ENCODE measurements at places on chromosomes 7 and 10.

- DNase-seq = no peak
Measured at GRCh38 chr10:99750641-99751040, 18.6 kb downstream of the CUTC start.

DNA sequence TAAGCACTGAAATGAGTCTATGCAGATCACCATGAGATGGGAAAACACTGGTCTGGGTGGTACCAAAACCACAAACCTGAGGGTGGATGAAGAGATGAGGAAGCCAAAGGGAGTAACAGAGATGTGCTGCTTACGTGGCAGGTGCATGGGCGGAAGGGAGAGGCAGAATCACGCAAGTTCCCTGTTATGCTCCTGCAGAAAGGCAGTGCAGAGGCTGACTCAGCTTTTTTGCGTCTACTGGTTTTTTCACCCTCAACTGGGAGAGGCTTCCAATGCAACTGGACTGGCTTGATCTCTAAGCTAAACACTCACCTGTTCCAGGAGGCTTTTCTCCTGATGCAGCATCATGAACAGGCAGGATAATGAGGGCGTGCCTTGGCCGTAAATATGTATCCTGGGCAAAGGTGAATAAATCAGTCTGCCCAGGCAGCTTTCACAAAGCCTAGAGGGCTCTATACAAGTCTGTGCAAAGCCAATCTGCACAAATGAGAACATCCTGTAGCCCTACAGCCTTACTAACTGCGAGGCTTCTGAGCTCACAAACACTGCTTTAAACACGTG lies 95.4 kb upstream of the AFAP1L2 start:
- DNase-seq = no peak

DNA sequence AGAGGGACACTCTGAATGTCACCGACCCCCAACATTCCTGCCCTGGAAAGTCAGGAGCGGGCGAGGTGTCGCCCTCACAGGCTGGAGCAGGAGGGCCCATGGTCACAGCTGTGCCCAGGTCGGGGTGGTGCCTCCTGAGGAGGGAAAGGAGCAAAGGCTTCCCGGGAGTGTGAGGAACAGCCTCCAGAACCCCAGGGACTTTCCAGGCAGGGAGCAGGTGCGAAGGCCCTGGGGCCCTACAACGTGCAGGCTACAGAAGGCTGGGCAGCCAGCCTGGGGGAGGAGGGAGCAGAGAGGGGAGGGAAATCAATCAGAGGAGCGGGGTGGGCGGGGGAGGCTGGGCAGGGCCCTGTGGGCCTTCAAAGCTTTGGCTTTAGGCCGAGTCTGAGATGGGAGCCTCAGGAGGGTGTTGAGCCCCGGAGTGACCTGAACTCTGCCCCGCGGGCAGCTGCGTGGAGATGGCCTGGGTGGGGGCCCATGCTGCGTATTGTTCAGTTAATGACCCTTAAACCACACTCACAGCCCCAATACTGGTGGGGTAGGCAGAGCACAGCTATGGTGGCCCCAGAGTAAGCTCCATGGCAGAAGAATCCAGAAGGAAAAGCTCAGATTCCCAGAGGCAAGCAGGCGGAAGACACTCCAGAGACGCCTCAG lies 44.2 kb upstream of the PPP2R2D start:
- no peak for DNase-seq

DNA sequence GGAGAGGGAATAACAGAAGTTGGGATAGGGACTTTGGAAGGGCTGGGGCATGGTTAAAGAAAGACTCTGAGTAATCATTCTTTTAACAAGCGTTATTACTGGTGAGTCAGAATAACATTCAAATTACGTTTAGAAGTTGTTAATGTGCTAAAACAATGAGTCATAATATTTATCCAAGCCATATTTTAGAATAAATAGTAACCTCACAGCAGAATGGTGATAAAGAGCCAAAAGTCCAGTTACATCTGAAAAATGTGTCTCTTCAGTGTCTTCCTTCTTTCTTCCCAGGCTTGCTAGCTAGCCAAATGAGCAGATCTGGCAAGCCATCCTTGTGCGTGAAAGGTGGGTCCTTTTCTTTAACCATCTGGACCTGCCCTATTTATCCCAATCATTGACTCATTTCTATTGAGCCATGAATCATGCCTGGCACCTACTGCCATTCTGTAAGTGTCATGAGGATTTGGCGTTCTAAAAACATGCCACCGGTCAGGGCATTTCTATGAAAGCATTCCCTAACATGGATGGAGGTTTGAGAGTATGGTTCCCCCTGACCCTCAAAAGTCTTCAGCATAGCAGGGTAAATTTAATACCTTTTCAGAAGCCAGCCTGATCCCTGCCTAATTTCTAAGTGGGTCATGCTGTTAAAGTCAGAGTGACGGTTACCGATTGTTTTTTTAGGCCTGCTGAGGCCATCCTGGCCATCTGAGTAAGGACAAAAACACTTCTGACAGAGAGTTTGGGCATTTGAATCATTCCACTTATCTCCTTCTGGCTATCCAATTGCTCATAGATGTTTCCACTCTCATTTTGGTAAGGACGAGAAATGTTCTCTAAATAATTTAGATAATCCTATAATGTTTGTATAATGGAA lies 26.9 kb downstream of the MYPN start:
- DNase-seq = no peak

- no peak for DNase-seq
Measured at GRCh38 chr7:94239661-94240234, 154.9 kb upstream of the COL1A2 start.

GRCh38 chr10:35126062-35126529 lies 550 bp upstream of the CREM start:
- no peak for DNase-seq

- DNase-seq = no peak
Measured at GRCh38 chr7:5657901-5658300, 123.6 kb downstream of the RNF216 start.

- DNase-seq = no peak
Measured at GRCh38 chr7:27846388-27846787, 106.4 kb downstream of the TAX1BP1 start.

GRCh38 chr10:8033812-8034465 lies 20.5 kb upstream of the GATA3 start:
- DNase-seq = no peak

- no peak for DNase-seq
Measured at GRCh38 chr7:151891753-151892152, 14.8 kb upstream of the PRKAG2 start.

DNA sequence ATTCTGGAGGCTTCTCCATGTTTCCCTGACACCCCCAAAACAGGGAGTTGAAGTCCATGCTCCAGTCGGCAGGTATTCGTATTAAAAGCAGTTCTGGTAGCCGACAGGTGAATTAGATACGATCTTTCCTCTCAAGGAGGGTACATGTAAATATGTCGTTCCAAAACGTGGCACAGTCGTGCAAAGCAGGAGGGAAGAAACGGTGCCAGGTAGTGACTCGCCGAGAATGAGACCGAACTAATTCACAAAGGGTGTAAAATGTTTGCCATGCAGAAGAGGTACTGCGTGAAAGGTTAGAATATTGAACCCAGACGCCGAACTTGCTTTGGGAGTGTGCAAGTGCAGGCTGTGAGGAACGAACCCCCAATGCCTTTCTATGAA lies 483 bp downstream of the EDRF1 start:
- no peak for DNase-seq

All from NCI-H1105 (cell line).